ENCODE measurements at places on chromosomes 5 and 9.

DNA sequence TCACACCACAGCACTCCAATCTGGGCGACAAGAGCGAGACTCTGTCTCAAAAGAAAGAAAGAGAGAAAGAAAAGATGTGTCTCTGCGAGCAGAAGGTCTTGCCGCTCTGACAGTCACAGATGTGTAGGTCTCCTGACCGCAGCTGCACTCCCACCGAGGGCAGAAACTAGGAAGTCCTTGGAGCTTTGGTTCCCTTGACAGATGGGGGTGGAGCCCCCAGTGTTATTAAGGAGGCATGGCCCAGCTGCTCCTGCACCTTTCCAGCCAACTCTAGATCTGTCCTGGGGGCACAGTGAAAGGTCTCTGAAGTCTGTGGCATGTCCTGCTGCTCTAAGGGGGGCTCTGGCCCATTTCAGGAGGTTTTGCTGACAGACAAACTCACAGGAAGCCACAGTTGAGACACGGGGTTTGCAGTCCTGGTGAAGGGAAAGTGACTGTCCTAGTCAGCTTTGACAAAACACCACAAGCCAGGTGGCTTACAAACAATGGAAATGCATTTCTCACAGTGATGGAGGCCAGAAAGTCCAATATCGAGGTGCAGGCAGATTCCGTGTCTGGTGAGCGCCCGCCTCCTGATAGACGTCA is 9.0 kb upstream of the DIPK1B start:
- no peak for DNase-seq

- peak; percentile 40 for DNase-seq
These were observed 29.4 kb downstream of the ABITRAM start for GRCh38 chr9:108963459-108964143.

DNA sequence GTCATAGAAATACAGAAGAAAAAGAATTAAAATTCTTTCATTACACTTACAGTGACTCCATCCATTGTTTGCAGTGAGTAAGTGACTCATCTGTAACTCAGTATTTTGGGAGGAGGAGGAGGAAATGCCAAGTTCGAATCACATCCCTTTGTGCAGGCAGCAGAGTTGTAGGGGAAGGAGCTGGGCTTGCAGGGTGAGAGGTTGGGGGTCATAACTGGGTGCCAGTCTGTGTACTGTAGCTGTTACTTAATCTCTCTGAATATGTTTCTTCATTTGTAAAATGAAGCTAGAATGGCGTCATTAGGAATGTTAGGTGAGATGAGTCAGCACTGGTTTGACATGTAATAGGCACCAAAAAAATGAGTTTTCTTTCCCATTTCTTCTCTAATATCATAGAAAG is 235.7 kb upstream of the ADAMTSL1 start:
- no peak for DNase-seq

- DNase-seq = no peak
These were observed 366.3 kb upstream of the ADAMTS16 start for GRCh38 chr5:4773827-4774317.

GRCh38 chr5:78527054-78527859 is 121.3 kb downstream of the LHFPL2 start:
- DNase-seq = no peak

GRCh38 chr9:134438195-134438788 is 112.0 kb downstream of the RXRA start:
- no peak for DNase-seq

DNA sequence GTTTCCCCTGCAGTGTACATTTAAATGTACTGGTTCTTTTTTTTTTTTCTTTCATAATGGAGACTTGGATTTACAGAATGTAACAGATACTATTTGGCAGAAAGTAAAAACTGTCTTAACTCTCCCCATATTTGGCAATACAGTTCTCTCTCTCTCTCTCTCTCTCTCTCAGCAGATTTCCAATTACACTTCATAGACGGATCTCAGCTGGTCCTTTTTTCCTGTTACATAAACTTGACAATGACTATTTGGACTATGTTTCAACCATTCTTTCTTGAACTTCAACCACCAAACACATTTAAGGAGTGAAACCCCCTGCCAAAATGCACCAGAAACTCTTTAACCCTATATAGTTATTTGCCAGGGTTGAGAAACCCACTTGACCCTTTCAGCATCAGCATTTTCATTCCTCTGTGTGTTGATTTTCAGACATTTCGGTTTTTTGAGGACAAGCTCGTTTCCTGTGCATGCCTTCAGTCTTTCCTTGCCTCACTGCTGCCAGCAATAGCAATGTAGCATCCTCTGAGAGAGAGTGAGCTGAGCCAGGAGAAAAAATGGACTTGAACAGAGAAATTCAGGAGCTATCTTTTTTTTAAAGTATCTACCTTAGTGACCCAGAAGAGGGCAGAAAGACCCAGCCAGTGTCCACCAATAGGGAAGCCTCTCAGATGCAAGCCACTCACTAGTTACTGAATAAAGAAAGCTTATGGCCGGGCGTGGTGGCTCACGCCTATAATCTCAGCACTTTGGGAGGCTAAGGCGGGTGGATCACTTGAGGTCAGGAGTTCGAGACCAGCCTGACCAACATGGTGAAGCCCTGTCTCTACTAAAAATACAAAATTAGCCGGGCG is 26.0 kb upstream of the GNA14 start:
- no peak for DNase-seq

DNA sequence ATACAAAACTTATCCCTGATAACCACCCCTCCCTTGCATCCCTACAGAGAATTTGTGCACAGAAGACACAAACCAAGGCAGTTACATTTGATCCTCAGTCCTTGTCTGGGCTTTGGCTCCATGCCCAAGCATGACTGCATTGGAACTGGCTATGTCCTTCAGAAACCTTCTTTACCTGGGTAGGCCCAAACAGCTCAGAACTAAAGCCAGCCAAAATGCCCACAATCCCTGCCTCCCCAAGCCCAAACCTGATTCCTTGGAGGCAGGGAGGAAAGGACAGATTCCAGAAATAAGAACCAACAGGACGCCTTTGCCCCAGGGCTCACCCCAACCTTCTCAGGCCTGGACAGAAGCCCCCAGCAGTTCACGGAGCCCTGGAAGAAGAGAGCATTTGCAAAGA is 8.2 kb downstream of the IL17B start:
- DNase-seq = no peak

DNA sequence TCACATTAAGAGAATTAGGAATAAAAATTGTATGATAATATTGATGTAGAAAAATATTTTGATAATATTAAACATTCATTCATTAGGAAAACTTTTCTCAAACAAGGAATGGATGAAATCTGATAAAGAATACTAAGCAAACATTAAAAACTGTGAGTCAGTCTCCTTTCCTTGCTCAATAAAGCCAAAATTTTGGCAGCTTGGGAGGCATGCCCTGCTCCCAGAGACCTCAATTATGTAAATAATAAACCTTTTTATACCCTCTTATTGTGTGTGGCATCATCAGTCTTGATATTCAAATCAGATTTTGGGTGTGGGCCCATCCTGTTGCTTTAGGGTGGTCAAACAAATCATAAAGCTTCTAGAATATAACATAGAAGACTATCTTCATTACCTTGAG is 36.6 kb upstream of the CCL21 start:
- DNase-seq = no peak

DNA sequence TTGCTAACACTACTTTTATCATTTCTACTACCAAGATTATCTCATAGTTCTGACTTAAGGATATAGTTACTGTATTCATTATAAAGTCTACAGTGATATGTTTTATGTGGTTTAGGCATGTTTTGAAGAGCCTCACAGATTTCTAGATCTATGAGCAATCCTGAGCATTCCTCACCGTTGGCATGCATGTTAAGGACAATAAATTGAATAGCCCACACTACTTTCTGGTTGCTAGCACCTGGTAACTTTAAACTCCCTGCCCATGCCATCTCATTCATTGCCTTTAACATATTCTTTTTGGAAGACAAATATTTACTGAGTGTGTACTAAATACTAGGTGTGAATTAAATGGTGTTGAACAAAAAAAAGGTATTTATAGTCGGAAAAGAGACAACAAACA is 868.1 kb upstream of the CDH9 start:
- no peak for DNase-seq

DNA sequence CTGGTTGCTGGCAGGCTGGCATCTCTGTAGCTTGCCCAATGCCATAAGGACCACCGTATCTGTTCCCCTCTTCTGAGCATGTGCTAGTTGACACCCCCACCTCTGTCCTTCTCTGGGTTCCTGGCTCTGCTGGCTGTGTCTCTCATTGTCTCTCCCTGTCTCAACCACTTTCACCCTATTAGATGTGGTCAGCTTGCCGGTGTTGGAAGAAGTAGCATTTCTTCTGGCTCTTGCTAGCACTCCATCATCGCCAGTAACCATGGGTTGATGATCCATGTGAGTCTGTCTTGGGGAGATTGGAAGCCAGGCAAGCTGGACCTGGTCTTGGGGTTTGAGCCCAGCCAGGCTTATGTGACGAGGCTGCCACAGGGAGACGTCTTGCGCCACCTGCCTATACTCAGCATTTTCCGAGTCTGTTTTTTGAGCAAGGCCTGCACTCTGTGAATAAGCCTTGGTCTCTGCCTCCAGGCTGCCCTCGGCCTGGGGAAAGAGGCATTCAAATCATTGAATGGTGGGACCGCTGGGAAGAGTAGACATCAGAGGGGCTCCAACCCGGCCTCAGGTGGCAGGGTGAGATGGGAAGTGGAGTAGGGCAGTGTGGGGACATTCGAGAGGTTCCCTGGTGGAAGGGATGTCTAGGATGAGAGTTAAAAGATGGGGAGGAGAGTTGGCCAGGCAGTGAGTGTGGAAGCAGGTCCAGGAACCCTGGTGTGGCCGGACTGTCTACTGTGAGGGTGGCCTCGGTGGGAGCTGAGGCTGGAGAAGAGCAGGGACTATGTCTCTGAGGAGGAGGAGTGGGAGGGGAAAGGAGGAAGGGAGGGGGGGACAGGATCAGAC is 74.3 kb downstream of the ZNF618 start:
- no peak for DNase-seq

- no peak for DNase-seq
These were observed 4.5 kb downstream of the TTC23L start for GRCh38 chr5:34843497-34843896.

GRCh38 chr9:134617836-134618162 is 23.8 kb upstream of the COL5A1 start:
- no peak for DNase-seq

GRCh38 chr9:26471261-26471660 is 421.3 kb downstream of the CAAP1 start:
- no peak for DNase-seq

GRCh38 chr5:15203376-15203775 is 296.6 kb upstream of the FBXL7 start:
- DNase-seq = no peak

- no peak for DNase-seq
These were observed 66.2 kb upstream of the CLINT1 start for GRCh38 chr5:157924931-157925729.

DNA sequence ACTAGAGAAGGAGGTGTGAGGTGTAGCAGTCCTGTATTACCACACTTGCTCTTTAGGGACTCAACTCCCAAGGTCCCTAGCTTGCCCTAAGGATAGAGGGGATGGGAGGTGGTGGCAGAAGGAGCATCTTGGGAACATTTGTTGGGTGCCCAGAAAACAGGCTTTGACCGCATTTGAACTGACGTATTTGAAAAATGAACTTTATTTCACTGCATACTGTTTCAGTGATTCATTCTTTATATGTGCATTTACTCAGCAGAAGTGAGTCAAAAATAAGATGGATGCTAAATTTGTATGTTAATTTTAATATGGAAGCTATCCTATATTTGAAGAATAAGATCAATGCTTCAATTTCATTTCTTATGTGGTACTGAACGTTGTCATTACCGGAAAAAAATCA is 18.7 kb downstream of the DMRT3 start:
- no peak for DNase-seq
